ENCODE measurements at places on chromosomes 6 and 20.

DNA sequence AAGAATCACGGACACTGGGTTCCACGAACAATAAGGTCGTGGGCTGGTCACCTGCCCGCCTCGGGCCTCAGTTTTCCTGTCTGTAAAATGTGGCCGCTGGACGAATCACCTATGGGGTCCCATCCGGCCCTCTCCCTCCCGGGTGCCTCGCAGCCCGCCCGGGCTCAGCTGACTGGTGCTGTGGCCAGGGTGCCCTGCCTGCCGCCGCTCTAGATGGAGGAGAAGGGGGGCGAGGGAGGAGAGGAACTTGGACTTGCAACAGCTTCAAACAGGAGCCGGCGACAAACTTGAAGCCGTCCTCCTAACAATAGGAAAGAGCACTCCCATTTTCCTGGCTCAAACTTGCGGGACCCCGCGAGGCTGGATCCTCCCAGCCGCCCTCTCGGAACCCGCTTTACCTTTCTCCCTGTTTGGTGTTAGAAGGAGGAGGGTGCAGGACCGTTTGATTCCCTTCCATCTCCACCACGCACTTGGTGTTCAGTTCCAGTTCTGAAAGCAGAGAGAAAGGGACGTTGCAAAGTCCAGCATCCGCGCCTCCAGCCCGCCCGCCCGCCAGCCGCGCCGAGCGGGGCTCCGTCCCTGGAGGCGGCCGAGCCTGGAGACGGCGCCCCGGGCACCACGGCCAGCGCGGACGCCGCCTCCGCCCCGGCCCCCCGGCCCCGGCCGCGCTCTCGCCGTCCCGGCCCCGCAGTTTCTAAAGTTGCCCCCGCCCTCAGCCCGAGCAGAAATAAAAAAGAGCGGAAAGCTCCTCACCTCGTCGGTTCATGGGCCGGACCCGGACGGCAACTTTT lies 584 bp downstream of the KIF13A start:
- DNase-seq: no peak

GRCh38 chr6:156174031-156174890 lies 602.9 kb upstream of the ARID1B start:
- no peak for DNase-seq

DNA sequence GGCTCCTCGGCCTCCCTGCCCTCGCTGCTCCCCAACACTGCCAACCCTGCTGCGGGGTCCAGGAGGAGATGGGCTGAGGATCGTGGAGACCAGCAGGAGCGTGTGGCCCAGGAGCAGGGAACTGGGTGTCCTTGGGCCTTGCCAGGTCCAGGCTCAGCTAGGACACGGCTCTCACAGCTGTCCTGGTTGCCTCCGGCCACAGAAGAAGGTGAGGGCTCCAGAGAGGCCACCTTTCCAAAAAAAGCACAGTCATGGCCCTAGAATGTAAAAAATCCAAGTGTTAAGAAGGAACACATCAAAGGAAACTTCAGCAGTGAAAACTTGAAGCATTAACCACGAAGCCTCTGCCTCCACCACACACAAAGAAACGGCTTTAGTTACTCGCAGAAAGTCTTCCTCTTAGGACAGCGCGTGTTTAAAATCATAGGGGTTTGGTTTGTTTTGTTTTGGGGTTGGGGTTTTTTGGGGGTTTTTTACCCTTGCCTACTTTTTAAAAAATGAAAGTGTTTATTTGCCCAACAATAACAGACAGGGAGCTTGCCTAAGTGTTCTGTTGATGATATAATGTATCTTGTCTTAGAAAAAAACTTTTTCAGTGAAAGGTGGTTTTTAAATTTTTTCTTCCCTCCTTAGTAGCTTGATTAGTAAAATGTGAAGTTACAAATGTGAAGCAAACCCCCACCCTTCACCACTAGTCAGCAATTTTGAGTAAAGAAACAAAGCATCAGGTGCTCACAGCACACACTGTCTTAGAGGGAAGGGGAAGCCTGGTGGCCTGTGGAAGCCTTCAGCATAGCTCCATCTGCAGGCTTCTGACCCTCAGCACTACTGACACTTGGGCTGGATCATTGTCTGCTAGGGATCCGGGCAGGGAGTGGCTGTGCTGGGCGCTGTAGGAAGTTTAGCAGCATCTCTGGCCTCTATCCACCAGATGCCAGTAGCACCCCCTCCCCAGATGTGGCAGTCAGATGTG lies 60.0 kb downstream of the PTPN1 start:
- no peak for DNase-seq

DNA sequence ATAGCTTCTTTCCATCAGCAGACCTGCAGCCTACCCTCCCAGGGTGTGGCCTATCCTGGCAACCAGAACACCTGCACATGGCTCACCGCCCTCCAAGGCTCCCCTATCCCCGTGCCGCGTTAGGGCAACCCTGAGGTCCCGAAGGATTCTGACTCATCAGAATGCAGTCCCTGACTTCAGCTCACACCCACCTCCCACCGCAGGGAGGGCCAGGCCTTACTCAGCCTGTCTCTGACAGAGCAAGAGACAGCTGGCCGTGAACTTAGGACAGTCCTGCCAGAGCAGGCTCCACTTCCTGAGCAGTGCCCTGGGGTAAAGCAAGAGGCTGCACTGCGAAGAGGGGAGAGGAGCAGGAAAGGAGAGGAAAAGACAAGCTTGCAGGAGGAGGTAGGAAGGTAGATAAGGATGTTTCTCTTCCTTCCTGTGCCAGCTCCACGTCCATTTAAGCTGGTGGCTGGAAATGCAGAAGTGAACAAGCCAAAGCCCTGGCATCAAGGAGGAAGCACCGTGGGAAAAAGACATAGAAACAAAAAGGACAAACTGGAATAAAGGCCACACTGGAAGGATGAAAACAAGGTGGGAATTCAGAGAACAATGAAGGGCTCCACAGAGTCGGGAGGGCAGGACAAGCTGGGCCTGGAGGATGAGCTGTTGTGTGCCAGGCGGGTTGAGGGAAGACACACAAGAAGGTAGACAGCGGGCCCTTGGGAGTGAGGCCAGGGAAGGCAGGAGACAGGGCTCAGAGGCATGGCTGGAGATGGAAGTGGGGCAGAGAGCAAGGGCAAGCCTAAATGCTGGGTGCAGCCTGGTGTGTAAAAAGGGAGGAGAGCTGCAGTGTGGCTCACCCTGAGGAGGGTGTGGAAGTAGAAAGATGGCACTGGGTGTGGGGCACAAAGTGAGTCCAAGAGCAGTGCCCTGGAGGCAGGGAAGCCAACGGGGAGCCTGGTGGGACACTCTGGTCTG lies 102.7 kb downstream of the SLC23A2 start:
- DNase-seq: no peak

GRCh38 chr6:4114123-4114522 lies 21.3 kb downstream of the ECI2 start:
- no peak for DNase-seq

DNA sequence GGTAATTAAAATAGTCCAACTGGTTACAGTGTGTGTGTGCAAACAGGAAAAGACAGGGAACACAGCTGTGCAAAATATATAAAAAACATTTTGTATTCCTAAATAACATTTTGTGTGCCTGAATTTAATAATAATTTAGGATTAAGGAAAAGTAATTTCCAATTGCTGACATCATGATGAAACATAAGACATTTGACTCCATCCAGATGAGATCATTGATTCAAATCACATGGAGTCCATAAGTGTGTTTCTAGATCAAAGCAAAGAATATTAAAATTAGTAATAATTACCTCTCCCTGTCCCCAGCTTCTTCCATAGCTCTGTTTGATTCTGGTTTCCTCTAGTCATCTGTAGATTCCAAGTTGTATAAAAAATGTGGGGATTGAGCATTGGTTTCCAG lies 64.6 kb upstream of the BTN3A2 start:
- no peak for DNase-seq

DNA sequence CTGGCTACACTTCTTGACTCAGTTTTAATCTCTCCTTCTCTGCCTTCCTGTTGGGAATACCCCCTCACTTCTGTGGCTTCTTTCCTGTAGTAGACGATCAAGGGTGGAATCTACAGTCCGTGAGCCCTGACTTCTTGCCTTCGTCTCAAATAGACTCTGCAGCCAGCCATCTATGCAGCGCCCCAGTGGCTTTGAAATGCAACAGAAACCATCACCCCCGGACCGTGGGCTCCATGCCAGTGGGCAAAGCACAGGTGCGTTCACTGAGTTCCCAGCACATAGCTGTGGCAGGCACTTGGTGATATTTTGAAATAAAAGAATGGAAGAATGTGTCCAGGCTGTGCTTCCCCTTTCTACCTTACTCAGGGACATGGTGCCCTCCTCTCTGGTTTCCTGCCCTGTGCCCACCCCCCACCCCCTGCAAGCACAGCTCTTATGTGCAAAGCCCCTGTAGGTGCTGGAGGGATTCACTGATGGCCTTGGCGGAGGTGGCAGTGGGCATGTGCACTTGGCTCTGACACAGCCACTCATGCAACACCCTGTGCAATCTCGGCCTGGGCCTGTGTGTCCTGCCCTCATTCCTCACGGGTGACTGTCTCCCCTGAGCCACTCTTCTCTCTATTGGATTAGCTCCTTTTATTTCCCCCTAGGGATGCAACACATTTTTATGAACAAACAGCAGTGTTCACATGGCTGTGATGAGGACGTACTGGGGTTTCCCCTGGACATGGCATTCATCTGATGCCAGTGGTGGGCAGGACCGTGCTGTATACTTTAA lies 5.5 kb upstream of the CDSN start:
- no peak for DNase-seq

GRCh38 chr6:41901882-41902519 lies 6.8 kb upstream of the USP49 start:
- peak; percentile 17 for DNase-seq

DNA sequence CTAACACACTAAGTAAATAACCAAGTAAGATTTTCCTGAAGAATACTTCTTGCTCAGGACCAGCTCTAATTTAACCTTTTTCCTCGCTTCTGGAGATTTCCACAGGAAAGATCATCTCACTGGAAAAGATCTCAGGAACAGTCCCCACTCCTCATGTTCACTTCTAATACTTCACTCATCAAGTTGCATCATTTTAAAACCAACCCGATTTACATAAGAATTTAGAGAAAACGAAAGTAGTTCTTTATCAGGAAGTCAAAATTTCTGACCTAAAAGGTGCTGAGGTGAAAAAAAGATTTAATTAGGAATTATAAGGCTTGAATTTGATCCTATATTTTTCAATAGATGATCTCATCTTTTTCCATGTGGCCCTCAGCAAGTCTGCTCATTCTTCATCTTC lies 46.6 kb upstream of the PKHD1 start:
- DNase-seq: no peak

DNA sequence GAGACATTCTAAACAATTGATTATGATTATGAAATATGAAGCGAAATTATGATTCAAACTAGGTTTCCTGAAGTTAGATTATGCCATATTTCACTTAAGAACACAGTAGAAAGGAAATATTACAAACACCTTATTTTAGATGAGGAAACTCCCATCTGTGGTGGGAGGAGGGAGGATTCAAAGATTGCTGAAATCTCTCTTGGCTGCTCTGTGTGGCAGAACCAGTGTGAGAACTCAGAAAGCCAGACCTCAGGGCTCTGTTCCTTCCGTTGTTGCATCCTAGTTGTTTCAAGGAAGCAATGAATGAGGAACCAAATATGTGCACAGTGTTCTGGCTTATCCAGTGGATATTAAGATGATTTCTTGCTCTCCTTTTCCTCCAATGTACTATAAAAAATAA lies 2.1 kb downstream of the TAAR5 start:
- no peak for DNase-seq

DNA sequence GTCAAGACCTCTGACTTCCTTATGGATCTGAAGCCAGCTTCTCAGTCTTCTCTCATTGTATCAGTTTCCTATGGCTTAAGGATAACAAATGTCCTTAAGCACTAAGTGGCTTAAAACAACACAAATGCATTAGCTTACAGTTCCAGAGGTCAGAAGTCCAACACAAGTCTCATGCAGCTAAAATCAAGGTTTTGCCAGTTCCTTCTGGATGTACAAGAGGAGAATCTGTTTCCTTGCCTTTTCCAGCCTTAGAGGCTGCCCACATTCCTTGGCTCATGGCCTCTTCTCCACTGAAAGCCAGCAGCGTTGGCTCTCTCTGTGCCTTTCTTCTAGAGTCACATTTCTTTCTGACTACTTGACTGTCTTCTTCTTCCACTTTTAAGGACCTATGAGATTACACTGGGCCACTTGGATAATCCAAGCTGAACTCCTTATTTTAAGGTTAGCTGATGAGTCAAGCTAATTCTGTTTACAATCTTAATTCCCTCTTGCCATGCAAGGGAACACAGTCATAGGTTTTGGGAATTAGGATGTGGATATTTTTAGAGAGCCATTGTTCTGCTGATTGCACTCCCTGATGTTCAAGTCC lies 179.0 kb downstream of the BCAS1 start:
- DNase-seq: no peak

GRCh38 chr6:17965397-17965796 lies 22.0 kb downstream of the KIF13A start:
- DNase-seq: no peak

- no peak for DNase-seq
These were observed 2.9 kb downstream of the TFAP2A start for GRCh38 chr6:10411971-10412460.

DNA sequence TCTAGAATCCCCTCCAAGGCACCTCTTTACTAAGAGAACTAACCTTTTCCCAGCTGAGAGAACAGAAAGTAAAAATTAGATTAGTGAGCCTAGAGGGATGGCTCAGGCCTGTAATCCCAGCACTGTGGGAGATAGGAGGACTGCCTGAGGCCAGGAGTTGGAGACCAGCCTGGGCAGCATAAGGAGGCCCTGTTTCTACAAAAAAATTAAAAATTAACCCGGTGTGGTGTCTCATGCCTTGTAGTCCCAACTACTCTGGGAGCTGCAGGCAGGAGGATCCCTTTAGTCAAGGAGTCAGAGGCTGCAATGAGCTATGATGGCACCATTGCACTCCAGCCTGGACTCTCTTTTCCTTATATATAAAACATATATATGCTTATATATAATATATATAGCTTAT lies 5.5 kb upstream of the OOEP start:
- no peak for DNase-seq

DNA sequence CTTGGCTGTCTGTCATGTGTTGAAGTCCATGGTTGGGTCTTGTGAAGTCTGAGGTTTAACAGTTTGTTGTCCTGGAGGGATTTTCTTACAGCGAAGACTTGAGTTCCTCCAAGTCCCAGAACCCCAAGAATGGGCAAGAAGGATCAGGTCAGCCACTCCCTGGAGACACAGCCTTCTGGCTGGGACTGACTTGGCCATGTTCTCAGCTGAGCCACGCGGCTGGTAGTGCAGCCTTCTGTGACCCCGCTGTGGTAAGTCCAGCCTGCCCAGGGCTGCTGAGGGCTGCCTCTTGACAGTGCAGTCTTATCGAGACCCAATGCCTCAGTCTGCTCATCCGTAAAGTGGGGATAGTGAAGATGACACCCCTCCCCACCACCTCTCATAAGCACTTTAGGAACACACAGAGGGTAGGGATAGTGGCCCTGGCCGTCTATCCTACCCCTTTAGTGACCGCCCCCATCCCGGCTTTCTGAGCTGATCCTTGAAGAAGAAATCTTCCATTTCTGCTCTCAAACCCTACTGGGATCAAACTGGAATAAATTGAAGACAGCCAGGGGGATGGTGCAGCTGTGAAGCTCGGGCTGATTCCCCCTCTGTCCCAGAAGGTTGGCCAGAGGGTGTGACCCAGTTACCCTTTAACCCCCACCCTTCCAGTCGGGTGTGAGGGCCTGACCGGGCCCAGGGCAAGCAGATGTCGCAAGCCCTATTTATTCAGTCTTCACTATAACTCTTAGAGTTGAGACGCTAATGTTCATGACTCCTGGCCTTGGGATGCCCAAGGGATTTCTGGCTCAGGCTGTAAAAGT lies 43.5 kb downstream of the SIRPA start:
- DNase-seq: no peak
